Stimulated activated CD4-positive, alpha-beta T cell treated with anti-CD3 and anti-CD28 coated beads, Interleukin-12 subunit alpha, Interleukin-12 subunit beta, amount 100 ng/mL, for 24 hours (primary cell): ENCODE measurements at places on chromosomes 7 and 10.

DNA sequence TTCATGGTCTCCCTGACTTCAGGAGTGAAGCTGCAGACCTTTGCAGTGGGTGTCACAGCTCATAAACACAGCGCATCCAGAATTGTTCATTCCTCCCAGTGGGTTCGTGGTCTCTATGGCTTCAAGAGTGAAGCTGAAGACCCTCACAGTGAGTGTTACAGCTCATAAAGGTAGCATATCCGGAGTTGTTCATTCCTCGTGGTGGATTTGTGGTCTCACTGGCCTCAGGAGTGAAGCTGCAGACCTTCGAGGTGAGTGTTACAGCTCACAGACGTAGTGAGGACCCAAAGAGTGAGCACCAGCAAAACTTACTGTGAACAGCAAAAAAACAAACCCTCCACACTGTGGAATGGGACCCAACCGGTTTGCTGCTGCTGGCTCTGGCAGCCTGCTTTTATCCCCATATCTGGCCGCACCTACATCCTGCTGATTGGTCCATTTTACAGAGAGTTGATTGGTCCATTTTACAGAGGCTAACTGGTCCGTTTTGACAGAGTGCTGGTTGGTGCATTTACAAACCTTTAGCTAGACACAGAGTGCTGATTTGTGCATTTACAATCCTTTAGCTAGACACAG is 308.8 kb downstream of the PTPRN2 start:
- DNase-seq: no peak

- DNase-seq: no peak
Observed at GRCh38 chr7:112584290-112584689, 103.5 kb downstream of the LSMEM1 start.

GRCh38 chr10:31288962-31289361 is 30.1 kb upstream of the ZEB1 start:
- DNase-seq: no peak

GRCh38 chr7:4561795-4562194 is 120.3 kb upstream of the FOXK1 start:
- no peak for DNase-seq

GRCh38 chr7:39252916-39253315 is 275.2 kb downstream of the POU6F2 start:
- DNase-seq: no peak

DNA sequence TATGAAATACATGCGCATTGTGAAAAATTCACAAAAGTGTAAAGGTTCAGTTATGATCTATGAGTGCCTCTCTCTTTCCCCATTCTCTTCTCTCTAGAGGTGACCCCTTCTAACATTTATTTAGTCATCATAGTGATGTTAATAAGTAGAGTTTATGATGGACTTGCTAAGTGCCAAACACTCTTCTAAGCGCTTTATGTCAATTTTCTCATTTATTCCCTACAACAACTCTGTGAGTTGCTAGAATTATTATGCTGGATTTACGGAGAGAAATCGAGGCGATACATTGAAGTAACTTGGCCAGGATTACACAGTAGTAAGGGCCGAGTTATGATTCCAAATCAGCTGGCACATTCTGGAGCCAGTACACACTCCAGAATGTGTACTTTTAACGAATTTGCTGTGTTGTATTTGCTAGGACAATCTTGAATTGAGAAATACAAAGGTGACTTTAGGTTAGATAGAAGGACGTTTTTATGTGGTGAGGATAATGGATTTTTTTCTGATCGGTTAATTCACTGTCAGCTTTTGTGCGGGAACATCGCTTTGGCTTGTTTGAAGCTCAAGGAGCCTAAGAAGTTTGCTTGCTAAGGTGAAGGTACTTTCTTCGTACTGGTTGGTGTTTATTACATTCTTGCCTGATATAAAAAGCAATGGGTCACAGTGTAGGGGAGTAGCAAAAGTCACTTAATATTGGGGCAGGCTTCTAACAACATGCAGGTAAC is 1.4 kb downstream of the ATRNL1 start:
- no peak for DNase-seq

- no peak for DNase-seq
Observed at GRCh38 chr10:35934642-35934995, 292.5 kb upstream of the FZD8 start.

DNA sequence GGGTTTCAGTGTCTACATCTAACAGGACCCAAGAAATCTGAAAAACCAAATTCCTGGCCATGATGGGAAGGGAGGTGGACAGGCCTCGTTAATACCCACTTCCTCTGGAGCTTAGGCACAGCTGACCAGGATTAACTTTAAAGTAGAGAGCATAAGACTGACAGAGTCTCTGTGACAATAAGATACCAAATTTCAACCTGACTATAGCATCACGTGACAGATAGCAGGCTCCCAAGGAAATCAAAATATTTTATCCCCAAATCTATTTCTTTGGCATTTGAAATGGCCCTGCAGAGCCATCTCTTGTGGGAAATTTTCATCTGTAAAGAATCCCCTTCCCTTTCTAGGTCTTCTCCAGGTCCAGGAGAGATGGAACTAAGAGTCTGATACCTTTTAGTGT is 258.3 kb downstream of the TCERG1L start:
- DNase-seq: no peak

DNA sequence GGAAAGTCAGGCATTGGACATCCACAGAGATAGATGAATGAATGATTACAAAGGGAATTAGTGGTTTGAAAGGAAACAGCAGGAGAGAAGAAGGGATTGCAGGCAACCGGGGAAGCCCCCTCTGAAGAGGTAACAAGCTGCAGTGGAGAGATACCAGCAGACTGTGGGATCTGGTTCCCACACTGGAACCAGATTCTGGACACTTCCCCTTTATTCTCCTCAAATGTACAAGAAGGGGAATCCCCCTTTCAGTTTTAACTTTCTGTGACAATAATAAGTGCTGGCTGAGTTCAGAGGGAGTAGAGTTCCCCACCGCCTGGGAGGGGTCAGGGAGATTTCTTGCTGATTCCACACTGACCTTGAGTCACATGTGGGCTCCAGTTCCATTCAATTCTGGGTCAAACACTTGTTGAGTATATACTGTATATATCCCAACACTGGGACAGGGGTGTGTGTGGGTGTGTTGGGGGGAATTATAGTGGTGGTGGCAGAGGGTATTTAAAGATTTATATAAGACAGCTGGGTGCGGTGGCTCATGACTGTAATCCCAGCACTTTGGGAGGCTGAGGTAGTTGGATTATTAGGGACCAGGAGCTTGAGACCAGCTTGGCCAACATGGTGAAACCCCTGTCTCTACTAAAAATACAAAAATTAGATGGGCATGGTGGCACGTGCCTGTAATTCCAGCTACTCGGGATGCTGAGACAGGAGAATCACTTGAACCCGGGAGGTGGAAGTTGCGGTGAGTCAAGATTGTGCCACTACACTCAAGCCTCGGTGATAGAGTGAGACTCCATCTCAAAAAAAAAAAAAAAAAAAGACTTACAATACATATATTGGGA is 16.5 kb upstream of the DDIT4 start:
- DNase-seq: no peak

DNA sequence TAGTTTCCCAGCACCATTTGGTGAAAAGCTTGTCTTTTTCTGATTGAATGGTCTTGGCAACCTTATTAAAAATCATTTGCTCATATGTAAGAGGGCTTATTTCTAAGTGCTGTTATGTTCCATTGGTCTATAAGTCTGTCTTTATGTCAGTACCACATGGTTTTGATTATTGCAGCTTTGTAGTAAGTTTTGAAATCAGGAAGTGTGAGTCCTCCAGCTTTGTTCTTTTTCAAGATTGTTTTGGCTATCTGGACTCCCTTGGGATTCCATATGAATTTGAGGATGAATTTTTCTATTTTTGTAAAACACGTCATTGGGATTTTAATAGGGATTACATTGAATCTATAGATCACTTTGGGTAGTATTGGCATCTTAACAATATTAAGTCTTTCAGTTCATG is 5.4 kb downstream of the KIF11 start:
- no peak for DNase-seq

GRCh38 chr10:99859585-99859984 is 77.1 kb downstream of the ABCC2 start:
- DNase-seq: no peak

- DNase-seq: no peak
Observed at GRCh38 chr7:41303709-41304108, 399.2 kb downstream of the INHBA start.

GRCh38 chr10:61472090-61472674 is 19.0 kb upstream of the TMEM26 start:
- DNase-seq: no peak

DNA sequence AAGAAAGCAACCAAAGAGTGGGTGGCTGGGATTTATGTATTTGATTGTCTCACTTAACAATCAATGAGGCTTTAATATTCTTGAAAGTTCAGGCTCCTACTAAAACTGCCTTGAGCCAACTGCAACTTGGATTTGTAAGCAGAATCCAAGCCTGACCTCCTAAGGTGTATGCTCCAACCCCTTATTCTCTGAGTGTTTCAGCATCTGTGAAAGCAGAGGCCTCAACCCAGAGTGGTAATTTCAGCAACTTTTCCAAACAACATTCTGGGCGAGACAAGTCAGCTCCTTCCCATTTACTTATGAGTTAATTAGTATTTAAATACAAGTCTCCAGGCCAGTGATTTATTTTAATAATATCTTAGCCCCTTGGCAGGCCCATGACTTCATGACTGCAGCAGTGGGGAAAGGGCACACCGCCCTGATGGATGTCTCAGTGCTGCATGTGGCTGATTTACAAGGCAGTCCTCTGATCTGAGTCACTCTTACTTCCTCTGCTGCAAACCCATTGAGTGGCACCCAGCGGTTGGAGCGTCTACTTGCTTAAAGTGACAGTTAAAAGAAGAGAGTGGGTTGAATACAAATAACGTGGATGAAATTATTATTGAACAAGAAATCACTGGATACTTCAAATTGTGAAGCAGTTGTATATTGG is 209.1 kb downstream of the TRIL start:
- DNase-seq: no peak

DNA sequence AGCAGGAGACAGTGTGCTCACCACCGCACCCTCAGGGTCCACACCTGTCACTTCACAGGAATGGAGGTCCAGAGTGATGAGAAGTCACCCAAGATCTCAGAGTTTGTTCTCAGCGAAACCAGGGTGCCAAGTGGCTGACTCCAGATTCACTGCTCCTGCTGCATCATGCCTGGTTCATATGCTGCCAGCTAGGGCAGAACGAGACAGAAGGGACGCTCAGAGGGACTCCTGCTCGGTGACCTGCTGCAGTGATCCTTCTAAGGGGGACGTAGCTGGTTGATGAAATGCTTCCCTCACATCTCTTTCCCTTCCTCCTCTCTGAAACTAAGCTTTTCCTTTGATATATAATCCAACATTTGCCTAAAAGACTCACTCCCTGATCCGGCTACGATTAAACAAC is 248.5 kb downstream of the SFMBT2 start:
- no peak for DNase-seq

DNA sequence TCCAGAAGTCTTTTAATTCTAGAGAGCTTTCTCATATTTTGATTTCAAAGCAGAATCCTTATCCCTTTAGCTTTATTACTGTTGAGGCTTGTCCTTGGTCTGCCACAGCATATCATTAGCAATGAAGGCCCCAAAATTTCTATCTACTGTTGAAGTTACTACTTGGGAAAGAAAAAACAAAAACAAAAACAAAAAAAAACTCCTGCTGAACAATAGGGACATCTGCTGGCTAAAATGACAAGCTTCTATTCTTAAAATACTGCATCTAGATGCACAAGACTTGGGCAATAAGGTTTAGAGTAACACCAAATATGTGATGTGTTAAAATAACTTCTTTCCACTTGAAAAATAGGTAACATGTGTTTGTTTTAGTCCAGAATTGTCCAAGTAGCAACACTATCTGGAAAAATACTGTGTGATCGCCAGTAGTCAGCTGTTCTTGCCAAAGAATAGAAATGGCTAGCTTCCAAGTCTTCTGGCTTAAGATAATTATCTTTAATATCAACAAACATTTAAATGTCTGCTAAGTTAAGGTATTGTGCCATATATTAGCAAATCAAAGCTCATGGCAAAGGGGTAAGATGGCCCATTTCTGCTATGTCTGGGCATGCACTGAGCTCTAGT is 3.8 kb upstream of the DMTF1 start:
- DNase-seq: no peak

GRCh38 chr7:1395211-1396070 is 63.8 kb downstream of the MICALL2 start:
- no peak for DNase-seq

- no peak for DNase-seq
Observed at GRCh38 chr7:22787951-22788350, 34.7 kb downstream of the TOMM7 start.

- DNase-seq: no peak
Observed at GRCh38 chr7:30038196-30038980, 10.2 kb downstream of the PLEKHA8 start.

DNA sequence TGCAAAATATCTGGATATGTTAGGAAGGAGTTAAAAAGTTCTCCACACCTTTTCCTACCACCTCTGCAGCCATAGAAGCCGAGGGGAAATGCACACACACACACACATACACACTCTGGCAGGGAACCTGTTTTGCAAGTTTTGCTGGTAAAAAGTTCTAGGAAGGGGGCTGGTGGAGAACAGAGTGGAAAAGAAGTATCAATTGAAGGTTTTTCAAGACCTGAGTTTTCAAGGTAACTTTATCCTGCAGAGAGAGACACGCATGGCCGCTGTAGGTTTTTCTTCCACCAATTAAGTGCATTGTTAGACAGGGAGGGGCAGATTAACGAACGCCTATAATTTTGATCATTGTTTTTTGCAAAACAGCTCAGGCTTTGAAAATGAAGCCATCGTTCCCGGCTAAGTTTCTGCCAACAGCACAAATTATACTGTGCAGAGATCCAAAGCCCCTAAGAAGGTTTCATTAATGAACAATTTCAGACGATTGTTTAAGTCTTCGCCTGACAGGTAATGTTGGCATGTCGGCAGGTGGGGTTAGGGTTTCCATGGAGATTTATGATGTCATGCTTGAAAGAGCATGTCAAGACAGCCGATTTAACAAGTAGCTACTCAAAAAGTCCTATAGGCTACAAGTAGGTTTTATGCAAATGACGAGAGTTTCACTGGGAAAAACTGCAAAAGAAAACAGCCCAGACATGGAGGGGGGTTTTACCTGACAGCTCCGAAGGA is 29.7 kb downstream of the KIAA1217 start:
- no peak for DNase-seq
